ENCODE measurements at places on chromosomes 1 and 21. TPM values are rescaled to one million over a fixed set of nuclear protein-coding genes. Genes with fewer than 3 reads are reported as not detected.

GRCh38 chr1:29805122-29805895 lies 569.0 kb downstream of the PTPRU start:
- no peak overlapping the region for H3K27ac ChIP-seq
- no peaks in the 10 kb centered on the region for H3K36me3 ChIP-seq
- DNase-seq, result no peak
- no peak overlapping the region for H3K4me3 ChIP-seq

DNA sequence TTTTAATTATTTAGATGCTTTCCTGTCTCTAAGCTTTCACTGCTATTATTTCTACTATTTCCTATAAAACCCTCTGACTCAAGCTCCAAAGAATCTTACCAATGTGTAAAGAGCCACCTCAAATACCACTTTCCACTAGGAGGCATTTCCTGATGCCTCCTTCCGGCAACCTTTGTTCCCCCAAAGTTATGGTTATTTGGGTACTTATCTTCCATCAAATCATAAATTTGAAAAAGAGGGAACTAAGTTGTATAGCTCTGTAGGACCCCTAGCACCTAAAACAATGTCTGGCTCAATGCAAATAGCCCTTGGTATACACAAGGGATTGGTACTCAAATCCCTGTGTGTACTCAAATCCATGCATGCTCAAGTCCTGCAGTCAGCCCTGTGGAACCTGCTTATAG lies 79.6 kb downstream of the NME7 start:
- H3K27me3 ChIP-seq, result no peaks in the 10 kb centered on the region
- peaks cover 32% of the 10 kb centered on the region for H3K36me3 ChIP-seq
- no peak for DNase-seq
- no peak overlapping the region for H3K27ac ChIP-seq

The SH3BGRL3 gene
- total RNA-seq, result 97.9 TPM

The AMY2A gene
- total RNA-seq, result not detected

DNA sequence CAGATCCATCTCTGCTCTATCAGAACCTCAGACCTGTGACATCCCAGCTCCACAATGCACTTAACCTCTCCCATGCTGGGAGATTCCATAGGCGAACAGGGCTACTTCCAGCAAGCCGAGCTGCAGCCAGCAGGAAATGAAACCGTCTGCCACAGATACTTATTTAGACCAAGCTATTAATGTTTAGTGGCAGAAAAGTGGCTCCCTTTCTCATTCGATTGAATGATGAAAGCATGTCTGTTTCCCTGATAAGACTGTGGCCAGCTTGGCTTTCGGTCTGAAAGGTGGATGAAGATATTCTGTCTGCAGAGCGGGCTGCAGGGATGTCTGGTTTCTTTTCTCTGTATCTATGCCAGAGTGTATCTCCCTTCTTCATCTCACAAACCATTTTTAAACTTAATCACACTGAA lies 146.4 kb downstream of the GREM2 start:
- H3K27ac ChIP-seq, result no peak overlapping the region
- H3K4me1 ChIP-seq, result peaks cover 16% of the 10 kb centered on the region
- no peak for DNase-seq
- H3K36me3 ChIP-seq, result no peaks in the 10 kb centered on the region
- no peaks in the 10 kb centered on the region for H3K27me3 ChIP-seq

- no peaks in the 10 kb centered on the region for H3K36me3 ChIP-seq
- H3K4me1 ChIP-seq, result no peaks in the 10 kb centered on the region
- H3K4me3 ChIP-seq, result no peak overlapping the region
- no peak for DNase-seq
- no peak overlapping the region for H3K27ac ChIP-seq
Measured at GRCh38 chr1:179637211-179637860, 45.7 kb downstream of the TDRD5 start.

The NR1I3 gene
- not detected for total RNA-seq

- no peaks in the 10 kb centered on the region for H3K36me3 ChIP-seq
- H3K27ac ChIP-seq, result no peak overlapping the region
- no peak overlapping the region for H3K4me3 ChIP-seq
- H3K27me3 ChIP-seq, result no peaks in the 10 kb centered on the region
- H3K4me1 ChIP-seq, result peaks cover 9% of the 10 kb centered on the region
Measured at GRCh38 chr1:96842215-96842614, 120.6 kb downstream of the PTBP2 start.

GRCh38 chr1:77218477-77219165 lies 609 bp downstream of the PIGK start:
- peak overlapping the region; percentile 94 for H3K27ac ChIP-seq
- peaks cover 15% of the 10 kb centered on the region for H3K36me3 ChIP-seq
- H3K4me1 ChIP-seq, result peaks cover 29% of the 10 kb centered on the region
- H3K27me3 ChIP-seq, result no peaks in the 10 kb centered on the region
- no peak for DNase-seq

The OR2W3 gene
- 0.96 TPM for total RNA-seq

DNA sequence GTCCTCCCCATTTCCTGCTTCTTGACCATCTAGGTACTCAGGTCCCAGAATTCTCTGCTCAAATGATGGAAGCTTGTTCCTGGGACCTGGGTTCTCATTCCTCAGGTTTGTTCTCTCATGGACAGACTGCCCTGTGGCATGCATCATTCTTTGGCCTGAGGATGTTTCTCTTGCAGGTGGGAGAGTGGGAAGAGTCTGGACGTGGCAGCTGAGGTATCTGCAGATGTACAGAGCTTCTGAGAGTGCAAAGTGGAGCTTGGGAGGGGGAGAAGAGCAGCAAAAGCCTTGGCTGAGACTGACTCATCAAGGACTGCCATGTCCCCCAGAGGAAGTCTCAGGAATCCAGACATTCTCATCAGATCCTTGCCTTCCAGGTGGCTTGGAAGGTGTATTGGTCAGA lies 63.1 kb downstream of the HSPA13 start:
- no peak overlapping the region for H3K27ac ChIP-seq
- no peaks in the 10 kb centered on the region for H3K36me3 ChIP-seq
- no peak for DNase-seq
- H3K4me1 ChIP-seq, result no peaks in the 10 kb centered on the region
- H3K27me3 ChIP-seq, result peaks cover 25% of the 10 kb centered on the region

The CYP4B1 gene
- not detected for total RNA-seq

- no peak for DNase-seq
- peak overlapping the region; percentile 99 for H3K27ac ChIP-seq
- H3K4me1 ChIP-seq, result peaks cover 28% of the 10 kb centered on the region
- peak overlapping the region; percentile 100 for H3K4me3 ChIP-seq
- no peaks in the 10 kb centered on the region for H3K27me3 ChIP-seq
Measured at GRCh38 chr21:29072873-29073221, 601 bp downstream of the CCT8 start.
